ENCODE measurements at places on chromosomes 16 and 17. TPM values are rescaled to one million over a fixed set of nuclear protein-coding genes. Genes with fewer than 3 reads are reported as not detected.

- H3K36me3 ChIP-seq = peaks cover 2% of the 10 kb centered on the region
- H3K4me3 ChIP-seq = peak overlapping the region; percentile 61
- peak overlapping the region; percentile 63 for H3K27ac ChIP-seq
- no peak for DNase-seq
- peaks cover 36% of the 10 kb centered on the region for H3K4me1 ChIP-seq
These were observed 21.2 kb downstream of the SAP30BP start for GRCh38 chr17:75688209-75688825.

DNA sequence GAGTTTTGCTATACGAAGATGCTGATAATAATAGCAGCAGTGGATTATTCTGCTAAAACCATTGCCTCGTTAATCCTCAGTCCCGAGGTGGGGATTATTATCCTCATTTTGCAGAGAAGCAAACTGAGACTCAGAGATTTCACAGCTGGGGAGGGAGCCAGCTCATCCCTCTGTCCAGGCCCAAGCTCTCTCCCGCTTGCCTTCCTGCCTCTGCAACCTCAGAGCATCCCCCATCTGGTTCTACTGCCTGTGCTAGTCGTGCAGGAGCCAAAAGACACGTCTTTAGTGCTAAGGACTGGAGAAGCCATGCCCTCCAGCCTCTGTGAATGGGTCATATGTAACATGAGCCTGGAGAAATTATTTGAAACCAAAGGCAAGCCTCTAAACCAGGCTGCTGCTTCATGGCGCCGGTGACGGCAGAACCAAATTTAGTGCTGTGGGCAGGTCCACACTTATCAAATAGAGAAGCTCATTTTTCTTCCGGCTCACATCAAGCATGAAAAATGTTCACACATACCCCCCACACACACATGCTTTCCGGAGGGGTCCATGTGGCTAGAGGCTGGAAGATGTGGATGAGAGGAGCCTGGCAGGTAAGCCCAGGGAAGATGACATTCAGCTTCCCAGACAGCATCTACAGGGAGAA, 13.5 kb downstream of the MAPT start:
- H3K27me3 ChIP-seq = peaks cover 17% of the 10 kb centered on the region
- H3K4me3 ChIP-seq = no peak overlapping the region
- peaks cover 10% of the 10 kb centered on the region for H3K4me1 ChIP-seq
- H3K36me3 ChIP-seq = peaks cover 3% of the 10 kb centered on the region
- no peak for DNase-seq

GRCh38 chr17:72306037-72306436, 185.2 kb downstream of the SOX9 start:
- no peak overlapping the region for H3K4me3 ChIP-seq
- no peaks in the 10 kb centered on the region for H3K36me3 ChIP-seq
- peaks cover 12% of the 10 kb centered on the region for H3K27me3 ChIP-seq
- no peak for DNase-seq
- H3K27ac ChIP-seq = no peak overlapping the region

- no peak for DNase-seq
- H3K36me3 ChIP-seq = peaks cover 6% of the 10 kb centered on the region
- no peaks in the 10 kb centered on the region for H3K27me3 ChIP-seq
- peaks cover 80% of the 10 kb centered on the region for H3K4me1 ChIP-seq
These were observed 17.3 kb downstream of the KANSL1 start for GRCh38 chr17:46175891-46176290.

- peaks cover 2% of the 10 kb centered on the region for H3K4me1 ChIP-seq
- DNase-seq = no peak
- no peaks in the 10 kb centered on the region for H3K36me3 ChIP-seq
- peaks cover 70% of the 10 kb centered on the region for H3K27me3 ChIP-seq
These were observed 5.9 kb downstream of the KRT17 start for GRCh38 chr17:41618341-41619035.

DNA sequence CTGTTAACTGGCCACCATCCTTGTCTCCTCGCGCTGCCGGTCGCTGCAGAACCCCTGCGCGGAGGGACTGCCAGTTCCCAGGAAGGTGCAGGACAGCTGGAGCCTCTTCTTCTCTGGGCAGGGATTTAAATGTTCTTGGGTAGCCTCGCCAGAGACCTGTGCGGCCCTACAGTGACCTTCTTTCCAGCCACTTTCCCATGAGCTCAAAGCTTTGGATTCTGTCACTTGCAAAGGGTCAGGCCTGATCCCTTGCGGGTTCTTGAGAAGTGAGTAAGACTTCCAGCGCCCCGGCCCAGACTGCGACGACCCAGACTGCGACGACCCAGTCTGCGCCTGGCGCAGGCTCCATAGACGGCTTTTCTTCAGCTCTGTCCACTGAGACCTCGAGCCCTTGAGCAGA, 1.4 kb upstream of the SLFN5 start:
- peak; percentile 26 for DNase-seq
- peak overlapping the region; percentile 98 for H3K4me3 ChIP-seq
- H3K36me3 ChIP-seq = peaks cover 21% of the 10 kb centered on the region
- peaks cover 57% of the 10 kb centered on the region for H3K4me1 ChIP-seq
- H3K27ac ChIP-seq = peak overlapping the region; percentile 97
- H3K27me3 ChIP-seq = no peaks in the 10 kb centered on the region

GRCh38 chr17:22692066-22692805, 999.9 kb downstream of the KCNJ18 start:
- H3K27ac ChIP-seq = no peak overlapping the region
- H3K4me1 ChIP-seq = no peaks in the 10 kb centered on the region
- no peak for DNase-seq
- H3K27me3 ChIP-seq = no peaks in the 10 kb centered on the region
- H3K36me3 ChIP-seq = no peaks in the 10 kb centered on the region

DNA sequence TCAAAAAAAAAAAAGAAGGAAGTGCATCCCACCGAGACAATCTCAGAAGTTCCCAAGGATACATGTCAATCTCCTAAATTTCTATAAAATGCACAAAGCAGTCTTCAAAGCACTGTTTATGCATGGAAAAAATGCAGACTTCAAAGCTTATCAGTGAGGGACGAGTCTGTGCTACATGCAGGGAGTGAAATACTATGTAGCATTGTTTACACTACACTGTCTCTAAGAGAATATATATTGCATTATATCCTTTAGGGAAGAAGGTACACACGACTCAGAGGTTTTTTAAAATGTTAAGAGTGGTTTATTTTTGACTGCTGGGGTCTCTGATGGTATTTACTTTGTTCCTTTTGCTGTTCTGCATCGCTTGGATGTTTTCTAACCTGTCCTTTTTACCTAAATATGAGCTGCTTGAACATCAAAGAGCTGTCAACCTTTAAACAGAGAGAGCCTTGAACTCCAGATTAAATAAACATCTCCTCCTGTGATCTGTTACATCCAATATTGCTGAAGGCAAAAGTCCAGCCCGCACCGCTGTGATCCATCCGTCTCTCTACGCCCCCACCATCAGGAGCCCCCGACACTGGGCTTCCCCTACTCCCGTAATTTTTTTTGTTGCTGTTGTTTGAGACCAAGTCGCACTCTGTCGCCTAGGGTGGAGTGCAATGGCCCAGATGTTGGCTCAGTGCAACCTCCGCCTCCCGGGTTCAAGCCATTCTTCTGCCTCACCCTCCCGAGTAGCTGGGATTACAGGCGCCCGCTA, 1.4 kb downstream of the FBXO31 start:
- no peaks in the 10 kb centered on the region for H3K27me3 ChIP-seq
- H3K4me1 ChIP-seq = peaks cover 48% of the 10 kb centered on the region
- H3K36me3 ChIP-seq = peaks cover 2% of the 10 kb centered on the region
- H3K27ac ChIP-seq = peak overlapping the region; percentile 90
- DNase-seq = no peak
- H3K4me3 ChIP-seq = peak overlapping the region; percentile 89

DNA sequence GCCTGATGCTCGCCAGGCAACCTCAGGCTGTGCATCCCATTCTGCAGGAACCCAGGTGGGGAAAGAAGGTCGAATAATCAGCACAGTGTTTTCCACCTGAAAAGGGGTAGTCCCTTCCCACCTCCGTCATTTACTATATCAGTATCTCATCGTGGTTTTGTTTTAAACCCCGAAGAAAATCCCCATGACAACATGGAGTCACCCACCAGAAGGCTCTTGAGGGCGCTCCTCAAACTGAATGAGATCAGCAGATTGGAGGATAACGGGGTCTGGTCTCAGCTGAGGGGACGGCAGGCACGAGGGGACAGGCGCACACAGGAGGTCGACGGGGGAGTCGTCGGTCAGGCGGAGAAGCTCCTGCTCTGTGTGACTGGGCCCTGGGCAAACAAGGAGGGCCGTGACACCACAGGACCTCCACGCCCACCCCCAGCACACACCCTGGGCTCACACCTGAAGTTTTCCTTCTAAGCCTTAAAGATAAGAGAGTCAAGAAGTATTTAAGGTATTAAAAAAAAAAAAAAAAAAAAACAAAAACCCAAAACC, 44.2 kb downstream of the MARF1 start:
- no peak overlapping the region for H3K4me3 ChIP-seq
- no peak overlapping the region for H3K27ac ChIP-seq
- H3K4me1 ChIP-seq = peaks cover 15% of the 10 kb centered on the region
- DNase-seq = no peak

DNA sequence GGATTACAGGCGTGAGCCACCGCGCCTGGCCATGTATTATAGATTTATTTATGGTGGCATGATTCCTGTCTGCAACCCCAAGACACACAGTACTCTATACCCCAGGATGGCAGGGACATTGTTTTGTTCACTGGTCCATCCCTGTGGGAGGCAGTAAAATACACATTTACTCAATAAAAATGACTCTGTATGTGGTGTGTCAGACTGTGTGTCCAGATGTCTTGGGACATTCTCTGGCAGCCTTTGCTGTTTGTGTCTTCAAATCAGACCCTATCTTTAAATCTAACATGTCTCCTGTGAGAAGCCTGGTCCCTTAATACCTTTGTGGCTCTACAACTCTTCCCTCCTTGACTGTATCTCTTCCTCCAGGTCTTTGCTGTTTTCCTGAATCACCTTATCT, 1.7 kb upstream of the COASY start:
- DNase-seq = no peak
- no peaks in the 10 kb centered on the region for H3K27me3 ChIP-seq
- peaks cover 13% of the 10 kb centered on the region for H3K4me1 ChIP-seq
- H3K27ac ChIP-seq = no peak overlapping the region
- no peaks in the 10 kb centered on the region for H3K36me3 ChIP-seq
- no peak overlapping the region for H3K4me3 ChIP-seq

GRCh38 chr16:52069866-52070265, 477.1 kb downstream of the TOX3 start:
- no peaks in the 10 kb centered on the region for H3K27me3 ChIP-seq
- no peaks in the 10 kb centered on the region for H3K4me1 ChIP-seq
- no peaks in the 10 kb centered on the region for H3K36me3 ChIP-seq
- DNase-seq = no peak
- H3K27ac ChIP-seq = no peak overlapping the region
- H3K4me3 ChIP-seq = no peak overlapping the region

- H3K4me1 ChIP-seq = peaks cover 22% of the 10 kb centered on the region
- H3K27me3 ChIP-seq = no peaks in the 10 kb centered on the region
- no peaks in the 10 kb centered on the region for H3K36me3 ChIP-seq
- DNase-seq = no peak
- no peak overlapping the region for H3K4me3 ChIP-seq
These were observed 16.2 kb upstream of the KLHDC4 start for GRCh38 chr16:87782033-87782432.

GRCh38 chr16:67184453-67184994, 761 bp upstream of the MATCAP1 start:
- peaks cover 9% of the 10 kb centered on the region for H3K4me1 ChIP-seq
- peak overlapping the region; percentile 81 for H3K4me3 ChIP-seq
- no peaks in the 10 kb centered on the region for H3K36me3 ChIP-seq
- no peak overlapping the region for H3K27ac ChIP-seq
- DNase-seq = no peak

DNA sequence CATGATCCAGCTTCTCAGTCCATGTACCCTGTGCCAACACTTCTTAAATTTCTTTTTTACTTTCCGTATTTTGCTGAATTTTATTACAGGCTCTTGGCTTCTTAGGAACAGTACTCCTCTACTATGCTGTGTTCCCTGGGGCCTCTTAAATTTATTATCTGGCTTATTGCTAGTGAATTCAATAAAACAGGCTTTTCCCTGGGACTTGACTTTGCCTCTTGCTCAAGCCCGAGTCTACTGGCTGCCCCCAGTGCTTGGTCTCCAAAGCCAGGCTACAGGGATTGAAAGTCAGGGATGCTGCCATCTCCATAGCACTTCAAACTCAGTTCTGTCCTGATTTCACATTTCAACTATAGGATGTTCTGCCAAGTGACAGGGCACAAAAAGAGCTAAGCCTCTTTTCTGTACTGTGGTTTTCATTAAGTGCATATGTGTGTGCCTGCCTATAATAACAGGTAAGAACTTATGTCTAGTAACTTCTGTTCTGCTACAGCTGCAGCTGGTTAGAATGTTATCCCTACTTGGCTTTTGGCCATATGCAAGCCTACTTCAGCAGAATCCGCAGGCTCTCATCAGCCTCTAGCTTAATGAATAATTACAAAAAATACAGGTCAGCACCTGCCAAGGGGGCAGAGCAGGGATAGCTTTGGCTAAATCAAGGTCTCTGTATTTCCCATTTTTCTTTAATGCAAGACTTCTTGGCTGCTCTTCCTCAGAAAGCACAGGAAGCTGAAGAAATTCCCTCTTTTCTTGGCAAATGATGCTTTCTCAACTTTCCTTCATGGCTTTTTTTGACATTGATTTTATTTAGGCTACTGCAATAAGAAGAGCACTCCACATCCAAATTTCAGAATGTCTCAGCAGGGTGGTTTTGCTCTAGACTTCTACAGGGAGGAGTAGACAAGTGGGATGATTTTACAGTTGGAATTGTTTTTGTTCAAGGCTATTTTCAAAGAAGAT, 8.2 kb downstream of the FAM20A start:
- no peak overlapping the region for H3K27ac ChIP-seq
- DNase-seq = no peak
- H3K36me3 ChIP-seq = peaks cover 3% of the 10 kb centered on the region
- peaks cover 7% of the 10 kb centered on the region for H3K4me1 ChIP-seq
- peaks cover 80% of the 10 kb centered on the region for H3K27me3 ChIP-seq

DNA sequence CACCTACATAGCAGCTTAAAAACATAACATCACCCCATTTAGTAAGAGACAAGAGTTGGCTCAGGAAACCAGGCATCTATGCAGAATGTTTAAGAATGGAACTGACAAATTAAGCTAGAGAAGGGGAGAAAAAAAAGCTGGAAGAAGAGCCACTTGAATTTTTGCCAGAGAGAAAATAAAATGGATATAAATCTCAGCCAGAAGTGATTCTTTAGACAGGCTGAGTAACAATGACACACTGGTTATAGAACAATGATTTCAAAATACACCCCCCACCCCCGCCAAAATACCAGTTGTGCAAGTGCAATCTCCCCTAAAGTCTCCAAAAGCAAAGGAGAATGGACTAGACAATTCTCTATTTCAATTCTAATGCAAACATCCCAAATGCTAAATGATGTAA, 22.4 kb downstream of the LSM12 start:
- H3K27ac ChIP-seq = peak overlapping the region; percentile 16
- peaks cover 13% of the 10 kb centered on the region for H3K4me1 ChIP-seq
- H3K4me3 ChIP-seq = no peak overlapping the region
- H3K27me3 ChIP-seq = no peaks in the 10 kb centered on the region

SCGB1C2 gene
- total RNA-seq = not detected

ODAD4 gene
- total RNA-seq = 4.3 TPM

ZPBP2 gene
- total RNA-seq = 0.37 TPM

SLC5A10 gene
- total RNA-seq = not detected

FOXC2 gene
- total RNA-seq = not detected

KRTAP9-4 gene
- total RNA-seq = not detected

COPRS gene
- 3.2 TPM for total RNA-seq
